ENCODE measurements at places on chromosomes 12 and 14.

- DNase-seq: peak; percentile 31
Measured at GRCh38 chr14:39988939-39989338, 556.7 kb upstream of the FBXO33 start.

DNA sequence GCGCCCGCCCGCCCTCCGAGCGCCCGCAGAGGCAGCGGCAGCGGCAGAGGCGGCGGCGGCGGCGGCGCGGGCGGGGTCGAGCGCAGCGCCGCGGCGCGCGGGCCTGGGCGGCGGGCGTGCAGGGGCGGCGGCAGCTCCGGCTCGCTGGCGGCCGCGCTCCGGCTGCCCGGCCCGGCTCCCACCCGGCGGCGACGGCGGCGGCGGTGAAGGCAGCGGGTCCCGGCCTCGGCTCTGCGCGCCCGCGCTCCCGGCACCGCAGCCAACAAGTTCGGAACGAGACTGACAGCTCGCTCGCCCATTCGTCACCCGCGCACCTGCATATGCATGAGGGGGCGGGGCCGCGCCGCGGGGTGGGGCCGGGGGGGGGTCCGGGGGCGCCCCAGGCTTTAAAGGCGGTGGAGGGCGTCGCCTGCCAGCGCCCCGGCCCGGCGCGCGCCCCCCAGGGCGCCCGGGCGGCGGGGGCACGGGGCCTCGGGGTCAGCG, at the start of gene JAG2:
JAG2 (minus strand) TSS at position 281 of the 483 bp plus-strand sequence. CDS start 356 bp downstream, outside the sequence.
- DNase-seq: peak; percentile 19

DNA sequence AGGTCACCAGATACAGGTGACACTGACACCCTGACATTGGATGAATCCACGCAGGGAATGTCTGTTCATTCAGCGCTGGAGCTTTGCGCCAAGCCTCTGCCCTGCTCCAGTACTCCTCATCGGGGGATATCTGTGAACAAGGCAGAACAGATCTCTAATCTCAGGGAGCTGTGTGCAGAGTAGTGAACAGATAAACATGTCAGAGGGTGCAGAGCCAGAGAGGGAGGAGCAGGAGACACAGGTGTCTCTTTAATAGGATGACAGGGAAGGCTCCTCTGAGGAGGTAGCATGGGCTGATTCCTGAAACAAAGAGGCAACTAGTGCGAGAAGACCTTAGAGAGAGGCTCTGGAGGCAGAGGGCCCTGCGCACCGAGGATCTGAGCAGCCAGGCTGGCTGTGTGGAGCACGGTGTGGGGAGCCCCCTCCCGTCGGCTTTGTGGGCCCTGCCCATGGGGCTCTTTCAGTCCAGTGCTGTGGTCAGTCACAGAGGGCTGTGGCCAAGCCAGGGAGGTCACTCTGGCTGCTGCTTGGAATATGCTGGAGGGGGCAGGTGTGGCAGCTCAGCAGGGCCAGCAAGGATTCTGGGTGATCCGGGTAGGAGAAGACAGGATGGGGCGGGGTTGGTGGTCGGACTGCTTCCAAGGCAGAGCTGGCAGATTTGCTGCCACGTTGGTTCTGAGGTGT, 55.6 kb downstream of the TECPR2 start:
- no peak for DNase-seq

GRCh38 chr12:115920395-115921183, 356.9 kb downstream of the MED13L start:
- DNase-seq: no peak

DNA sequence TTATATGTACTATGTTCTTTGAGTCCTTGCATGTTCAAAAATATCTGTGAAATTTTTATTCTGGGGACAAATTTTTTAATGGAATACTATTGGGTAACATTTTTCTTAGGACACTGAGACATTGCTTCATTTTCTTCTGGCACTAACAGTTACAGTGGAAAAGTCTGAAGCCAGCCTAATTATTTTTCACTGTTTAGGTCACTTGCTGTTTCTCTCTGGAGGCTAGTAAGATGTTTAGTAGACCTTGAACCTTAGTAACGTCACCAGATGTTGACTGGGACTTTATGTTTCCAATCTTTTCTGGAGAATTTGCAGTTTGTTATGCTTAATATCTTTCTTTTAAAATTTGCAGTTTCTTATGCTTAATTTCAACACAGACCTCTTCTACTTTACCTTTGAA, 12.3 kb upstream of the EPYC start:
- DNase-seq: no peak

- no peak for DNase-seq
Measured at GRCh38 chr12:18886962-18887361, 149.0 kb downstream of the CAPZA3 start.

DNA sequence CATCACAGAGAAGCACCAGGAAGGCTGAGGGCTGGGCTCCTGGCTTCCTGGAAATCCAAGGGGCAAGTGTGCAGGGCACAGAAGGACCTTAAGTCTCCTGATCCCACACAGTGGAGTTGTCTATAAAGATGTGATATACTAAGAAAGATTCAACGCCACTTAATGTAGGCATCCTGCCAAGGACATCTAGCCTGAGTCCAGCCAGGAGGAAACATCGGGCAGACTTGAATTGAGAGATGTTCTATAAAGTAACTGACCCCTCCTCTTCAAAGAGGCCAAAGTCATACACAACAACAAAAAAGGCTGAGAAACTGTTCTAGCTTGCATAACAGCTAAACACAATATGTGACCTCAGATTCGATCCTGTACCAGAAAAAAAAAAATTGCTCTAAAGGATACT, 299.5 kb upstream of the NOS1 start:
- DNase-seq: no peak

DNA sequence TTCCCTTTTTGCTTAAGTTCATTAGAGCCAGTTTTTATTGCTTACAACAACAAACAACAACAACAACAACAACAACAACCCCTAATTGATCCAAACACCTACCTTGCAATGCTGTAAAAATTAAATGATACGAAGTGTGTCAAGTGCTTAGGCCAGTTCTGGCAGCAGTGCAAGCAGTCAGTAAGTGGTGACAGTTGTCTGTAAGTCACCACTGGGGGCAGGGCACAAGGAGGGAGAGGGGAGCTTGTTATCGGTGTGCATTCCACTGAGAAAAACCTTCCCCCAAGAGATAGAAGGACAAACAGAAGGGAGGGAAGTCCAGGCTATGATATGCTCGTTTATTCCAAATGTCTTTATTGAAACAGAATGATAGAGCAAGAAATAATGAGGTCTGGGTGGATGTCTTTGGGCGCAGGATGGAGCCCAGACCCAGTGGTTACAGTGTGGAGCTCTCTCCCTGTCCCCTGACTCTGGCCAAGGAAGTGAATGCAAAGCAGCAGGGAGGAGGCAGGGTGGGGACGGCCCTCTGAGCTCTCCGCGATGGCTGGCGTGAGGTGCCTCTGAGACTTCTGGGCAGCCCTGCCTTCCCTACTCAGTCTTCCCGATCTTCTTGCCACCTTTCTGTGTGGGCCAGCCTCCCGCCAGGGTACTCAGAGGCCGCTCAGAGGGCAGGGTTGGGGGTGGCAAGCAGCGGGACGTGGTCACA, 6.5 kb downstream of the SLC22A17 start:
- DNase-seq: no peak

DNA sequence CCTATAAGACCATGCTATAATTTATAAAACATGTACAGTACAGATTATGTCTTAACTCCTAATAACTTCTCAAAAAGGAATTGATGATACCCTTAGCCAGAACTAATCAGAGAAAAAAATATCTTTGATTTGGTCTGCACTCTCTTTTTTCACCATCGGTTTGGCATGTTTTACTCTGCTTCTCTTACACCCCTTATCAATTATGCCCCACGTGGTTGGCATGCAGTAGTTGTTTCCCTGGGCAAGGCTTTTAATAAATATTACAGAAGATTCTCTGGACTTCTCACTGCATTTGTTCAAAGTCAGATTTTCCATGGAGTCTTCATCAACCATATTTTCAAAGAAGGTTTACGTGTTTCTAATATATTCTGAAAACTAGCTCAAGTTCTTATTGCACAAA, 167.4 kb upstream of the LRIG3 start:
- no peak for DNase-seq

GRCh38 chr12:101671157-101671791, 26.2 kb upstream of the CHPT1 start:
- no peak for DNase-seq

- no peak for DNase-seq
Measured at GRCh38 chr12:22321638-22322037, 12.9 kb downstream of the ST8SIA1 start.

DNA sequence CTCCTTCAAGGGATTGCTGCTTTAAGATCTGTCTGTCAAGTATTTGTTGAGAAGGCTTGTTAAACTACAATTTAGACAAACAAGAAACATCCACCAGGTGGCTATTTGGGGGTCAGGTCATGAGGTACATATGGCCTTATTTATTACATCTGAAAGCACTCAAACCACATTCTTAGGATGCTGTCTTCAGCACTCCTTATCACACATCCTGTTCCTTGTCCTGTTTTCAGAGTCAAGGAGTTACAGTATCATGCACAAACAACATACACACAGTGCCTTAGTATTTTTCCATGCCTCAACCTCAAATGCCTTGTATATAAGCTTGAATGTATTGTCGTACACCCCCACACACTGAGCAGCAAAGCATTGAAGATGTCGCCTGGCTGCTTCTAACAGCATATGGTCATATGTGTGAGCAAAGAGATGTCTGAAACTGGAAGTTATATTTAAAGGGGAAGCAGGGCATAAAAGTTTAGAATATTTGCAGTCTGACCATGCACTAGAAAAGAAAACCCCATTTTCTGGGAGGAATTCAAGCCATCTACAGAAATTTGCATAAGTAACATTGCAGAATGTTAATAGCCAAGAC, 83.8 kb downstream of the KCNMB4 start:
- DNase-seq: no peak

DNA sequence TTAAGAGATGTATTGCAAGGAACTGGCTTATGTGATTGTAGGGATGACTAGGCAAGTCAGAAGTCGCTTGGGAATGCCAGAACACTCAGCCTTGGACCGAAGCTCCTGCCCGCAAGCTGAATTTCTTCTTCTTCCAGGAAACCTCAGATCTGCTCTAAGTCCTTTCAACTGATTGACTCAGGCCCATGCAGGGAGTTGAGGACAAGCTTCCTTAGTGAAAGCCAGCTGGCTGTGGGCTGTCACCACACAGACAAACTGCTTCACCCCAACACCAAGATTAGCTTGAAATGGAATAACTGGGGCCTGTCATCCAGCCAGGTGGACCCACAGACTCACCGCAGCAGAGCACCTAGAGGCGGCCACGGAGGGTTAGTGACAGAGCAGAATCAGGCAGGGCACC, 24.7 kb downstream of the BDKRB2 start:
- no peak for DNase-seq

- no peak for DNase-seq
Measured at GRCh38 chr14:103520657-103521437, 1.8 kb downstream of the CKB start.

DNA sequence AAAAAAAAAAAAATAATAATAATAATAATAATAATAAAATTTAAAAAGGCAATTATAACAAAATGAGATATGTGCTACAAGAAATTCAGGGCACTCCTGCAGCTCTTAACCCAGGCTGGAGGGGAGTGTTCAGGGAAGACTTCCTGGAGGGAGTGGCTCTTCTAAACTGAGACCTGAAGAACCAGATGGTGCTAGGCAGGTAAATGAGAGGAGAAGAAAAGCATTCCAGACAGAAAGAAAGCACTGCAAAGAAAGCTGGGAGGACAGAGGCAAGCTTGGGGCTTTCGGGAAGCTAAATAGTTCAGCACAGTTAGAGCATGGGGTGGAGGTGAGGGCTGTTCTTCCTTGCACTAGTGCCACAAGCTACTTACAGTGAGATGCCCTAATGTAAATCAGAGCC, 9.9 kb upstream of the SRSF9 start:
- no peak for DNase-seq

GRCh38 chr14:67636361-67636919, 16.7 kb downstream of the ARG2 start:
- DNase-seq: no peak

- DNase-seq: no peak
Measured at GRCh38 chr12:18752947-18753346, 15.0 kb downstream of the CAPZA3 start.

DNA sequence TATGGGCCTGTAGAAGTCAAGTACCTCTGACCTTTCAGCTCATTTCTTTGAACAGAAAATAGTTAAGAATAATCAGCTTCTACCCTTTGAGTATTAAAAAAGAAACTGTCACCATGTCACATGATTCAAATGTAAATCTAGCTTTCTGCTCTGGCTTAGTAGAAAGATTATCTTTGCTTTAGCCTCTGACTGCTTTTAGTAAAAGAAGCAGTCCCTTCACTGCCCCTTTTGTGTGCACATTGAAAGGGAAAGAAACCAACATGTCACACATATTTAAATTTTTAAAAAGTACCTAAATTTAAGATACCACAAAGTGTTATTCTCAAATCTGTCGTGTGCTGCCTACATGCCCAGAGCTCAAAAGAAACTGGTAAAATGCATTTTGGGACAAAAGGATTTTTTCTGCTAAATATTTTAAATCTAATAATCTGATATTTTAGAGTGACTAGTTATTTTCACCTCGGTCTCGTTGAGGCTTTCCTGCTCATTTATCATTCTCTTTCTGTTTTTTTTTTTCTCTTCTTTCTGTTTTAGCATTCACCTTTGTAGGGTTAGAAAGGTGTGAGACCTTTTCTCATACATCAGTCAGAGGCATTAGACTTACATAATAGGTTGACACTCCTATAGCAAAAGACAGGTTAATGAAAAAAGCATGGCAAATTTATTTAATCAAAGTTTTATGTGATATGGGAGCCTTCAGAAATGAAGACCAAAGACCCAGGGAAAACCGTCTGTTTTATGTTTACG, 41.3 kb downstream of the SLC16A7 start:
- no peak for DNase-seq

DNA sequence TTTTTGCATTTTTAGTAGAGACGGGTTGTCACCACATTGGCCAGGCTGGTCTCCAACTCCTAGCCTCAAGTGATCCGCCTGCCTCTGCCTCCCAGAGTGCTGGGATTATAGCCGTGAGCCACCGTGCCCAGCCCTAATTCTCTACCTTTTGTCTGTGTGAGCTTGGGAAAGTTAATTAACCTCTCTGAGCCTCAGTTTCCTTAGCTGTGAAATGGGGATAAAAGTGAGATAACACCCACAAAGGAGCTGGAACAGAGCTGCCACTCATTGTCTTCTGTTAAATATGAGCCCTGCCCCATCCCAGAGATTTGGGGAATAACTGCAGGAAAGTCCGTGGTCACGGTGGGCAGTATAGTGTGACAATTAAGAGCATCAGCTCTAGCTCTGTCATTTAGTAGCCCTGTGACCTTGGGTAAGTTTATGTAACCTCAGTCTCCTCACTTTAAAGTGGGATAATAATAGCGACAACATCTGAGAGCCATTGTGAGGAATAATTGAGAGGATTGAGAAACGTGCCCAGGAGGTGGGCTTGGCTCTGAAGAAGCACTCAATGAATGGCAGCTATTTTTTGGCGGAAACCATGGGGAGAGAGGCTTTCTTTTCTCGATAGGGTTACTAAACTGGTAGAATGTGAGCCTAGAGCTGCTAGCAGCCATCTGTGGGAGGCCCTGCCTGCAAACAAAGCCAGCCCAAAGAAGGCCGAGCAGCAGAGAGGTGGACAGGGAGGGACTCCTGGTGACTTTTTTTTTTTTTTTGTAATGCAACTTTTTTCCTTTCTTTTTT, 60.8 kb upstream of the MED13L start:
- no peak for DNase-seq

DNA sequence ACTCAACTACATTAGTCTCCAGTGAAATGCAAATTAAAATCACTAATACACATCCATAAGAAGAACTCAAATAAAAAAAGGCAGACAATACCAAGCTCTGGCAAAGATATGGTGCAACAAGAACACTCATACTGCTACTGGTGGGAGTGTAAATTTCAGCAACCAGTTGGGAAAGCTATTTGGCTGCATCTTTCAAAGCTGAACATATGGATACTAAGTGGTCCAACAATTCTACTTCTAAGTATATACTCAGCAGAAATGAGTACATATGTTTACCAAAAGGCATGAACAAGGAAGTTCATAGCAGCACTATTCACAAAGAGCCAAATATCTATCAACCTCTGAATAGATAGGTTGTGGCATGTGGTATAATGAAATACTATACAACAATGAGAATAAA, 27.3 kb downstream of the CAPS2 start:
- DNase-seq: no peak
